ENCODE measurements at places on chromosomes 1 and 21. TPM values are rescaled to one million over a fixed set of nuclear protein-coding genes. Genes with fewer than 3 reads are reported as not detected.

COL18A1 gene
- total RNA-seq = 284 TPM

MYOC gene
- total RNA-seq = 5.4 TPM

DNA sequence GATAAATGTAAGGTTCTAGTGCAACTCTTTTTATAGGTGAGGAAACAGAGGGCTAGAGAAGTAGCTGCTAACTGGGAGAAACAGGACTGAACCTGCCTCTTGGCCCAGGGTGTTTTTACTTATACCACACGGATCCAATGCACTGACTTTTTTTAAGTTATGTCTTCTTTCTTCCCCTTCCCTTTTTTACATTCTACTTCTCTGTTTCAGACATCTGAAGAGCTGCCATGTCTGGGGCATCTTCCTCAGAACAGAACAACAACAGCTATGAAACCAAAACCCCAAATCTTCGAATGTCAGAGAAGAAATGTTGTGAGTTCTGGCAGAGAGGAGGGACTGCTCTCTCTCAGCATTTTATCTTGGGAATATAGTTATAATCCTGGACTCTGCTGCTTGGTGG is 1.4 kb downstream of the PFKFB2 start:
- no peak overlapping the region for H3K4me3 ChIP-seq
- DNase-seq = no peak
- H3K4me1 ChIP-seq = peaks cover 27% of the 10 kb centered on the region
- no peaks in the 10 kb centered on the region for H3K36me3 ChIP-seq

- no peak overlapping the region for H3K27ac ChIP-seq
- H3K4me1 ChIP-seq = no peaks in the 10 kb centered on the region
- H3K36me3 ChIP-seq = no peaks in the 10 kb centered on the region
- DNase-seq = no peak
- H3K27me3 ChIP-seq = no peaks in the 10 kb centered on the region
- H3K4me3 ChIP-seq = no peak overlapping the region
Observed at GRCh38 chr1:35762141-35762540, 7.6 kb downstream of the CLSPN start.

DNA sequence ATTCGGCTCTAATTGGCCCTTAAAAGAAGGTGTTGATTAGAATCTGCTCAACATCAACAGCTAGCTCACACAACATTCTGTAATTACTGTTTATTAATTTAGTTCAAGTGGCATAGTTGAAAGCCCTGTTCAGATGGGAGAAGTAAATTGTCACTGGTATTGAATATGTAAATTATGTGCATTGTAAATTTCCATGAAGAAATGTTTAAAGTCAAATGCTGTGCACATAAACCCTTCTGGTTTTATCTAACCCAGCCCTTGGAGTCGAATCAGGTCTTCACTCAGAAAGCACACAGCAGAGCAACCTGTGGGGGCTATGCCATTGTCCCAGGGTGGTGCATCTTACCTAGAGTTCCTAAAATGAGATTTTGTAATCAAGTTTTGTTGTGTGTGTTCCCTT is 65.4 kb upstream of the LMO4 start:
- no peak overlapping the region for H3K27ac ChIP-seq
- DNase-seq = no peak
- no peaks in the 10 kb centered on the region for H3K4me1 ChIP-seq

DNA sequence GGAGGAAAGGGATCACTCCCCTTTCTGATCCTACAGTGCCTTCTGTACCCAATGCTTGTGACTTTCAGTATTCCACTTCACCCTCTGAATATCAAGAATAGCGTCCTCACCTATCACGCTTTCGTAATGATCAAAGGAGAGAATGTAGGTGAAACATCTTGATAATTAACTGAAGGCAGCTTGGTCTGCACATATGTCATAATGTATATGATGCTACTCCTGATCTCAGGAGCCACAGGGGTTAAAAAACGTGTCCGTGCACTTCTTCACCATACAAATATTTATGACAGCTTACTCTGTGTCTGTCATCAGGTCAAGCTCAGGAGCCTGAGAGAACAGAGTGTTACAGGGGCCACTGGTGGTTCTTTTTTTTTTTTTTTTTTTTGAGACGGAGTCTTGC is 1.2 kb upstream of the PIK3C2B start:
- H3K4me1 ChIP-seq = peaks cover 36% of the 10 kb centered on the region
- no peak overlapping the region for H3K4me3 ChIP-seq
- no peaks in the 10 kb centered on the region for H3K36me3 ChIP-seq
- H3K27me3 ChIP-seq = no peaks in the 10 kb centered on the region
- no peak for DNase-seq

- H3K4me1 ChIP-seq = no peaks in the 10 kb centered on the region
- H3K27me3 ChIP-seq = no peaks in the 10 kb centered on the region
- H3K4me3 ChIP-seq = no peak overlapping the region
- no peak for DNase-seq
- H3K36me3 ChIP-seq = no peaks in the 10 kb centered on the region
- H3K27ac ChIP-seq = no peak overlapping the region
Observed at GRCh38 chr1:180213401-180214170, 16.5 kb upstream of the LHX4 start.

LRRC38 gene
- not detected for total RNA-seq

CA6 gene
- total RNA-seq = not detected

KRTAP12-2 gene
- not detected for total RNA-seq

- no peaks in the 10 kb centered on the region for H3K36me3 ChIP-seq
- no peak overlapping the region for H3K4me3 ChIP-seq
- no peaks in the 10 kb centered on the region for H3K4me1 ChIP-seq
- H3K27me3 ChIP-seq = no peaks in the 10 kb centered on the region
- no peak overlapping the region for H3K27ac ChIP-seq
- no peak for DNase-seq
Observed at GRCh38 chr1:192943522-192943921, 115.6 kb downstream of the UCHL5 start.

GRCh38 chr1:39788758-39789570 is at the start of gene BMP8B:
BMP8B (minus strand) TSS chr1:39788865; CDS start chr1:39788485, 380 bp downstream.
- H3K4me1 ChIP-seq = peaks cover 27% of the 10 kb centered on the region
- peak; percentile 77 for DNase-seq
- no peaks in the 10 kb centered on the region for H3K27me3 ChIP-seq
- H3K27ac ChIP-seq = peak within 1 kb of the TSS; percentile 80
- H3K4me3 ChIP-seq = peak within 1 kb of the TSS; percentile 6

LIPI gene
- not detected for total RNA-seq

DNA sequence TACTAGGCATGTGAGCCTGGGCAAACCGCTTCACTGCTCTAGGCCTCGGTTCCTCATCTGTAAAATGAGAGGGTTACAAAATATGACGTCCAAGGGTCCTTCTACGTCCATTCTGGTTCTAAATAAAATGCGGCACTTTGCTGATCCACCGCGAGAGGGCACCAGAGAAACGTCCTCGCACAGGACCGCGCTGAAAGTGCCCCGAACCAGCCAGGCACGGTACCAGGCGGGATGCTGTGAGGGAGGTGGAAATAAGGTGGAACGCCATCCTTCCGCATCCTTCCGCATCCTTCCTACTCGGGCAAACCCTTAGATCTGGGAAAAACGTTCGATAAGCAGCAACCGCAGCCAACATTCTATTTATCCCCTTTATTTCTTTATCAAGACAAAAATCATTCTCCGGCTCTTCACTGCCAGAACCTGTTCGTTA is 60.3 kb upstream of the KRTAP19-8 start:
- no peaks in the 10 kb centered on the region for H3K36me3 ChIP-seq
- H3K27me3 ChIP-seq = no peaks in the 10 kb centered on the region
- no peak overlapping the region for H3K4me3 ChIP-seq
- peak; percentile 67 for DNase-seq
- H3K4me1 ChIP-seq = no peaks in the 10 kb centered on the region
- H3K27ac ChIP-seq = no peak overlapping the region

DNA sequence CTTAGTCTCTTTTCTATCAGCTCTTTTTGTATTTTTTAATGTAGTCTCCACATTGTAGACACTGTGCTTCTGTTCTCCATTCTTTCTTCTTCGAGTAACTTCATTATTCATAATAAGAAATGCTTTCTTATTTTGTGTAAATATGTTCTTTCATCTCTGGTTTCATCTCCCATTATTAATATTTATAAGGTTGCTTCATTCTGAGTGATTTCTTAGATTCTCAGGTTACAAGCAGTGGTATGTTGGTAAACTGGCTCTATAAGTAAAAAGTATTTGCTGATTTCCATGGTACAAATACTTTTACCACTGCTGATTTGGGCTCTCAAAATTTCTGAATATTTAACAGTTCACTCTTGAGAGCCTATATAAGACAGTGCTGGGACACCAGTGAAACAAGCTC is 81.3 kb downstream of the CDC14A start:
- DNase-seq = no peak
- no peak overlapping the region for H3K27ac ChIP-seq
- no peaks in the 10 kb centered on the region for H3K27me3 ChIP-seq
- no peak overlapping the region for H3K4me3 ChIP-seq
- H3K36me3 ChIP-seq = no peaks in the 10 kb centered on the region
- H3K4me1 ChIP-seq = no peaks in the 10 kb centered on the region

GRCh38 chr21:36773117-36773516 is 74.2 kb downstream of the SIM2 start:
- H3K4me3 ChIP-seq = no peak overlapping the region
- H3K36me3 ChIP-seq = no peaks in the 10 kb centered on the region
- peak; percentile 95 for DNase-seq
- peak overlapping the region; percentile 71 for H3K27ac ChIP-seq
- H3K27me3 ChIP-seq = no peaks in the 10 kb centered on the region

PYHIN1 gene
- total RNA-seq = 0.66 TPM

DNA sequence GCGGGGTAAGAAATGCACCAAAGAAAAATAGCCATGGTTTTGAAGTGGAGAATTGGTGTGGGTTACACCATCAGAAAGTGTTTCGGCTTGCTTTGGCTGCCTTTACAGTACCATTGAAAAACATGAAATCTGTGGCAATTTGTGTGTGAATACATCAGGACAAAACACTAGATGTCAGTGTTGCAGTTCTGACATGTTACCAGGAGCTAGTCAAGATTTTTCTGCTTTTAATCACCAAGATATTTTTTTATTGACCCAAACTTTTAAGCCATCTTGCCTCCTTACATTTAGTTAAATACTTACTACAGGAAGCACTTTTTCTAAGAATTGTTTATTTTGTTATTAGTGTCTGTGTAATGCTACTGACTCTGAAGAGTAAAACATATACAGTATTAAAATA is 14.3 kb downstream of the RRP15 start:
- peaks cover 12% of the 10 kb centered on the region for H3K4me1 ChIP-seq
- H3K27me3 ChIP-seq = no peaks in the 10 kb centered on the region
- H3K4me3 ChIP-seq = no peak overlapping the region
- no peak overlapping the region for H3K27ac ChIP-seq
- H3K36me3 ChIP-seq = no peaks in the 10 kb centered on the region

EXO1 gene
- not detected for total RNA-seq

- H3K27me3 ChIP-seq = no peaks in the 10 kb centered on the region
- H3K4me3 ChIP-seq = no peak overlapping the region
- DNase-seq = no peak
- H3K36me3 ChIP-seq = no peaks in the 10 kb centered on the region
- no peak overlapping the region for H3K27ac ChIP-seq
- H3K4me1 ChIP-seq = peaks cover 58% of the 10 kb centered on the region
Observed at GRCh38 chr1:2192031-2192995, 2.3 kb downstream of the FAAP20 start.

PDZK1 gene
- 24.7 TPM for total RNA-seq

DNA sequence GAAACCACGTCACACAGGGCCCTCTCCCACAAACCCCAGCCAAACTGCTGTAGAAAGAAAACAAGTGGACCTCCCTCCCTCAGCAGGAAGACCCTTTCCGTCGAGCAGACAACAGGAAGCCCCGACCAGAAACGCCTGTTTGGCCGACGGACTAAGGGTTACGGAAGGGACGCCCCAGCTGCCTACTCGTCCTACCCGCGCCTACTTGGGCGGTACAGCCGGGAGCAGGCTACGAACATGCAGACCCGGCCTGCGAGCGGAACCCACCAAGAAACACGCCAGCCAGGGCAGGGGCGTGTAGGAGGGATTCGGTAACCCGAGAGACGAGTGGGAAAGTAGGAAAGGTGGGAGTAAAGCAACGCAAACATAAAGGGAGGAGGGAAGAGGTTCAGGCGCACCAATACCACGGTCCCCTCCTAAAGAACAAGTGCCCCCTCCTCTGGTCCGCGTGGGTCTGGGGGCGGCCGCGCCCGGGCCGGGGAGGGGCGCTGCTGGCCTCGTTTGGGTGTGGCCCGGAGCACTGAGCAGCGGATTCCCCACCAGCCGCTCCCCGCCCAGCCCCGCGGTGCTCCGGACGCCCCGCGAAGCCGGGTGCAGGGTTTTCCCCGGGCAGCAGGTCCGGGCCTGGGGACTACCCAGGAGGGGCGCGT is 450 bp downstream of the S100A10 start:
- peak overlapping the region; percentile 88 for H3K27ac ChIP-seq
- H3K4me1 ChIP-seq = peaks cover 57% of the 10 kb centered on the region
- peak; percentile 42 for DNase-seq
- H3K27me3 ChIP-seq = no peaks in the 10 kb centered on the region
- H3K4me3 ChIP-seq = peak overlapping the region; percentile 39

VPS45 gene
- 30.9 TPM for total RNA-seq

DIPK1A gene
- 3.9 TPM for total RNA-seq
